ENCODE measurements at places on chromosomes 5 and 9.

DNA sequence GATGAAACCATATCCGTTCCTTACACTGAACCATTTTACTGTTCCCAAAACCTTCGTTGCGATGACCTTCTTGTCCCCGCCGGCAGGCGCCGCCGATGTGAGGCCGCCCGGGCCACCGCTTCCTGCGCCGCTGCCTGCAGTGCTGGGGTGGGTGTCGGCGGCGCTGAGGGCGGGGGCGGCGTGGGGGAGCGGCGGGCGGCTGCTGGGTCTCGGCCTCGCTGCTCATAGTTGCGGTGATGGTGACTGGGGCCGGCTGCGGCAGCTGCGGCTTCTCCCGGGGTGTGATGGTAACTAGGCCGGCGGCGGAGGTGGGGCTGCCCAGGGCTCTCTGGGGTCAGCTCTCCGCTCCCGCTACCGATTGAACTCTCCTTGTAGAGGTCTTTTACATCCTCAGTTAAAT, 14.1 kb upstream of the OR2S2 start:
- peak; percentile 12 for DNase-seq

DNA sequence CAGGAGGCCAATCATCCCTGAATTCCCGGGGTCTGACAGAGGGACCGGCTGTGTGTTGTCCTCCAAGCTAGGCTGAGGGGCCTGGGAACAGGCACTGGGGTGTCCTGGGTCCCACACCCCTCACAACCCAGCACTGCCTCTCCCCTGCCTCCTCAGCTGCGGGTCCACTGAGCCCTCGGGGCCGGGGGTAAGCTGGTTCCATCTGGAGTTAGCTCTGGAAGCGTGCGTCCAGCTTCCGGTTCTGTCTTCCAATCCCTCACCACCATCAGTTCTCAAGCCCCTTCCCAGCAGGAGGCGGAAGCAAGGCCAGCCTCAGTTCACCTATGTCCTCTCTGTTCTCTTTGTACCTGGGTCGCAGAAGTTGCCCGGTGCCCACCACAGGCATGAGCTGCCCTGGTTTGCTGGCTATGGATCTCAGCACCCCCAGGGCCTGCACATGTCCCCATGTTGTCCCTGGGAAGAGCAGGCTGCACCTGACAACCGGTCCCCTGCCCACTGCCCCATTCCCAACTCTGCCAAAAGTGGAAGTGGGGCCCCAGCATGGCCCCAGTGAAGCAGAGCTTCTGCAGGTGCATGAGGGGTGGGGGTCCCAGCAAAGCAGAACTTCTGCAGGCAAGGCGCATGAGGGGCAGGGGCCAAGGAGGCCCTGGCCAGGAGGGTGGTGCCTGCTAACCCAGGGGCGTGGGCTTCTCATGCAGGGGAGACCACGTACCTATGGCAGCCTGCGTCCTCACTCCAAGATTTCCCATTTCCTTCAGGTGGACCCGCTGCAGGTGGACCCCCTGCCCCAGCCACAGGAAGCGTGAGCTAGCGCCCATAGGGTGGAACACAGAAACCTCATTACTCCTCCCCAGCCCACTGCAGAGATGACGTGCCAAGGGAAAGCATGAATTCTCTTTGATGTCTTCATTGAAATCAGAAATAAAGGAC, 111.9 kb downstream of the ZNF354C start:
- no peak for DNase-seq

DNA sequence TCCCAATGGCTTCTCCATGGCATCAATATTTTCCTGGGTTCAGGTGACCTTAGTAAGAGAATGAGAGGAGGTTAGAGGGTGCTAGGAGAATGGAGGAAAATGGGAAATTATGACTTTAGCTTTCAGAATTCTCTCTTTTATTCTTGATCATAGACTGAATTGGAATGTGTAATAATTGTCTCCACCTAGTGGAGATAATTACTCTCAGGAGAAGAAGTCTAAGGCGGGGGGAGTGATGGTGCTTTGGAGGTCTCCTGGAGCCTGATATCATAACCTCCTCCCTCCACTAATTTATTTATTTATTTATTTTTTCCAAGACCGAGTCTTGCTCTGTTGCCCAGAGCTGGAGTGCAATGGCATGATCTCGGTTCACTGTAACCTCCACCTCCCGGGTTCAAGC, 221.3 kb downstream of the GRIA1 start:
- DNase-seq, result no peak

DNA sequence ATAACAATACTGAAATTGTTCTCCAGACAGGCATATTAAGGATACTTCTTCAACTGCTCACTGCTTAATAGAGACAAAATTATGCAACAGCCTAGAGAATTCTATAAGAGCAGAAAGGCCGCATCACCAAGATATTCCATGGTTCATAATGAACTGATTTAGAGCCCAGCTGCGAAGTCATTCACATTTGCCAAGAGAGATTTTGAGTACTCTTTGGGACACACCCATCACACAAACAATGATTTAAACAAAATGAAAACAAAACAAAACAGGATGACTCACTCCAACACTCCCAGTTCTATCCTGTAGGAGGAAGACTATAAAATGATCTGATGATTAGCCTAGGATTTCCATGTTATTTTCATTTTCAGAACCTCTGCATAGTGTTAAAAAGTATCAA, 145.7 kb upstream of the GNA14 start:
- no peak for DNase-seq

DNA sequence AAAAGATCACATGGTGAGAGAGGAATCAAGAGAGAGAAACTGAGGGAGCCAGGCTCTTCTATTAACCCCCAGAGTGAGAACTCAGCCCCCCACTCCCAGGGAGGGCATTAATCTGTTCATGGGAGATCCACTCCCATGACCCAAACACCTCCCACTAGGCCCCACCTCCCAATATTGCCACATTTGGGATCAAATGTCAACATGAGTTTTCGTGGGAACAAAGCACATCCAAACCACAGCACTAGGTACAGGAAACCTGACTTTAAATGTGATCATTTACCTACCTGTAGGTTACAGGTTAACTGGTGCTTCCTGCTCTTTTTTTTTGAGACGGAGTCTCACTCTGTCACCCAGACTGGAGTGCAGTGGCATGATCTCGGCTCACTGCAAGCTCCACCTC, 16.9 kb downstream of the NNT start:
- DNase-seq, result no peak

- DNase-seq, result no peak
Measured at GRCh38 chr5:154346427-154346826, 99.4 kb upstream of the SAP30L start.

GRCh38 chr5:117084067-117084466, 509.4 kb upstream of the SEMA6A start:
- no peak for DNase-seq

DNA sequence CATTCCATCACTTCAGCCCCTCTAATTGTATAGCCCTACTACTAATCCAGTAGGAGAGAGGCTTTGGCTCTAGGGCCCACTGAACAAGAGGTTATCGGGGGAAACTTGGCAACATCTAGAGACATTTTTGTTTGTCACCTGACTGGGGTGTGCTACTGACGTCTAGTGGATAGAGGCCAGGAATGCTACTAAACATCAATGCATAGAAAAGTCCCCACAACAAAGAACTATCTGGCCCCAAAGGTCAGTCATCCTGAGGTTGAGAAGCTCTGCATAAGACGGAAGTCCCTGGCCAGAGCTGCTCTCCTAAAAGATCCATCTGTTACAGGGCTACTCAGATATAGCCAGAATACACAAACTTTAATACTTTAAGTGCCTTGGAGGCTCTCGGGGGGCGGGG, 570.6 kb upstream of the KLF4 start:
- DNase-seq, result no peak

GRCh38 chr5:96517295-96517694, 84.2 kb upstream of the PCSK1 start:
- no peak for DNase-seq

GRCh38 chr9:114906922-114907571, 23.3 kb downstream of the TNFSF8 start:
- no peak for DNase-seq

DNA sequence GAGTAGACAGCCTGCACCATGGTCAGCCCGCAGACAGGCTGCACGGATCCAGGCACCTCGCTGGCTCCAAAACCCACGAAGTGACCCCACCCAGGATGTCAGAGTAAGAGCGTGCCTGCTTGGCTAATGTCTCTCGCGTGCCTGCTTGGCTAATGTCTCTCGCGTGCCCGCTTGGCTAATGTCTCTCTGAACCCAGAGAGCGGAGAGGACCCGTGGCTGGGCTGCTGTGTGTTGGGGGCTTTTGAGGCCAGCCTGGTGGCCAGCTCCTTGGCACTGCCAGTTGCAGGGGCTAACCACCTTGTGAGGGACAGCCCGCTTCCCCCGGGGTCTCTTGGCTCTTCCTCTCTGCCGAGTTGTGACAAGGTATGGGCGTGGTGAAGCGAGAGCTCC, 8.9 kb upstream of the RXRA start:
- DNase-seq, result no peak

- DNase-seq, result no peak
Measured at GRCh38 chr5:172727551-172727950, 43.4 kb downstream of the DUSP1 start.

DNA sequence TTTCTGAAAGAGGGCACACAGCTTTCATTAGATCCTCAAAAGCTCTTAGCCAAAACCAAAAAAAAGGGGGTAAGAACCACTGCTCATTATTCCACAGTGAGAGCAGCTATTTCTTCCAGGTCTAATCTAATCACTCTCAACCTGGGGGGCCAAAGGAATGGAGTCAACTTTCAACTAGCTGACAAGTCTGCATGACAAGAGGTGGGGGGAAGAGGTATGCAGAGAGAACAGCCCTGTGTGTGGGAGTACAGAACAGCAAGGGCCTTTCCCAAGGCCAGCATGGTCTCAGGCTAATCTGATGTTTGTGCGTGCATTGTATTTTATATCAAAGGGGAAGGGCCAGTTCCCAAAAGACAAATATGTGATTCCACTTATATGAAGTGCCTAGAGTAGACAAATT, 36.9 kb upstream of the PIP5K1B start:
- DNase-seq, result no peak

- no peak for DNase-seq
Measured at GRCh38 chr9:25381141-25381540, 297.1 kb downstream of the TUSC1 start.

- DNase-seq, result no peak
Measured at GRCh38 chr5:32767948-32768467, 56.9 kb downstream of the NPR3 start.

All from activated CD8-positive, alpha-beta memory T cell treated with anti-CD3 and anti-CD28 coated beads for 1 hour (primary cell).